Stimulated activated CD8-positive, alpha-beta memory T cell treated with anti-CD3 and anti-CD28 coated beads, Interleukin-7, amount 100 ng/mL, for 1 hour (primary cell): ENCODE measurements at places on chromosomes 3 and 15.

DNA sequence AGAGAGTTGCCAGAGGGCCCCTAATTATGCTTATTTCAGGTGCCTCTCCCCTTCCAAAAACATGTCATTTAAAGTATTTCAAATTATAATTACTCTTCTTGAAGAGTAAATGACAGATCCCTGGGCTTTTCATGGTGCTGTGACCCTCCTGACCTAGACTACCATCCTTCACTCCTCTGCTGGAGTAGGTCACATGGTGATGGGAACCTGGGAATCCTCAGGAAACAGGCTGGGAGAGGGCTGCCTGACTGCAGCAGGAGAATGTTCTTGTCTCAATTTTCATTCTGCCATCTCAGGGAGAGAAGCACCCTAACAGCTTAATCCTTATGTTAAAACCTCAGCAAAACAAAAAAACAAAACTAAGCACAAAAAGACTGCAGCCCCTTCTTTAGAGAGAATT lies 24.6 kb downstream of the PGBD4 start:
- no peak for DNase-seq

GRCh38 chr3:120203016-120203415 lies 82.0 kb downstream of the GPR156 start:
- DNase-seq = no peak

- no peak for DNase-seq
These were observed 287.3 kb downstream of the UBE2E2 start for GRCh38 chr3:23490459-23490858.

- DNase-seq = no peak
These were observed 5.5 kb downstream of the FGF7 start for GRCh38 chr15:49428409-49429095.

DNA sequence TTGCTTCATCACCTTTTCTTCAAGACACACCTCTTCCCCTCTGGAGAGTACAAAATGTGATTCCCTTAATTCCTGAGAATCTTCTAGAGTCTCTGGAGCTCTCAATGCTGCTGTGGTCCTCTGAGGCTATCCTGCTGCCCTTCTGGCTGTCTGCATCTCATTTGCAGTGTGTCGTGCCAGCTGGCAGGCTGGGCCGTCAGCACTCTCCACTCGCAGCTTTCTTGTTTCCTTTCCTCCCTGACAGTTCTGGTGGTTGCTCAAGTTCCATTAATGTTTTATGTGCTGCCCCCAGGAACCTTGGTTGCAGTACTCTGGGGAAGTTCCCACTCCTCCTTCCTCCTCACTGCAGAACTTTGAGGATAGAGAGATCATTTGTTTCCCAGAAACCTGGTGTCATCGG lies 210.8 kb upstream of the ROPN1 start:
- no peak for DNase-seq

GRCh38 chr3:109927726-109928125 lies 590.4 kb upstream of the DPPA4 start:
- DNase-seq = no peak

- no peak for DNase-seq
These were observed 32.3 kb downstream of the PSTPIP1 start for GRCh38 chr15:77027111-77027696.

DNA sequence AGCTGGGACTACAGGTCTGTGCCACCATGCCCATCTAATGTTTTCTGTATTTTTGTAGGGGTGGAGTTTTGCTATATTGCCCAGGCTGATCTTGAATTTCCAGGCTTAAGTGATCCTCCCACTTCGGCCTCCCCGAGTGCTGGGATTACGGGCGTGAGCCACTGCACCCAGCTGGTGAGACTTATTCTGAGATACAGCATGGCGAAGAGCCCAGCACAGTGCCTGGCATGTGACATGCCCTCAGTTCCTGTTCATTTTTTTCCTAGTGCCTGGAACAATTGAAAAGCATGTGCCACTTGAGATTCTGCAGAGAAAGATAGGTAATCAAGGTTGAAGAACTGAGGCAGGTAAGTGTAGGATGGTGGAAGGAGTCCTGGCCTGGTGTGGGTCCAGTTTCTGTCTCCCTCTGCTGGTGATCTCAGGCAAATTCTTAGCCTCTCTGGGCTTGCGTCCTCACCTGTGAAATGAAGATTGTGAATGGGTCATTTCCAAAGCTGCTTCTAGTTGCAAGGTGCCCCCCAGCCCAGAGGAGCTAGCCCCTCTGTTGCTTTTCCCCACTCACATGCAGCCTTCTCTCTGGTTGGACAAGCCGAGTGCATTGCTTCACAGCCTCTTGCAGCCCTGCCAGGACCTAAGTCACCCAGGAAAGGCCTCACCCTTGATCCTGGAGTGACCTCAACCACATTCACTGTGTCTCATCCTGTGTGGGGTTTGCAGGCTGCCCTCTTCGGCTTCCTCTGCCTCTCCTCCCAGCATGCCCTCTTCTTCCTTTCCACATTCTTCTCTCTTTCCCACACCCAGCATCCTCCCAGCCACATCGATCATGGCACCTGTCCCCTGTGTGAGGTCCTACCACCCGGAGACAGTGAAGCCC lies 4.3 kb upstream of the RHCG start:
- no peak for DNase-seq

DNA sequence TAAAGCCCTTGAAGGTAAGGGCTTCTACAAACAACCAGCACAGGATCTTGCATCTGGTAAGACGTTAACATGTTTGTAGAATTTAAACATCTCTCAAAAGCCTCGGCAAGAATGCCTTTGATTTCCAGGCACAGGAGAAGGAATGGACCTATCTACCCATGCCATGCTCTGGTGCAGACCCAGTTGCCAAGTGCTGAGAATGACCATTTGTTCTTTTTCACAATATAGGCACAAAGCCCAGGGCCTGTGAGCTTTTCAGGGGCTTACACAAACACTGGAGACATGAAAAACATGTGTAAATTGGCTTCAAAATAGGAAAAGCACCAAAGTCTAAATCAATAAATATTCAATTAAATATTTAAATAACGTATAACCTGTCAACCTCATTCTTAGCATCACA lies 266.9 kb upstream of the TTC14 start:
- no peak for DNase-seq

DNA sequence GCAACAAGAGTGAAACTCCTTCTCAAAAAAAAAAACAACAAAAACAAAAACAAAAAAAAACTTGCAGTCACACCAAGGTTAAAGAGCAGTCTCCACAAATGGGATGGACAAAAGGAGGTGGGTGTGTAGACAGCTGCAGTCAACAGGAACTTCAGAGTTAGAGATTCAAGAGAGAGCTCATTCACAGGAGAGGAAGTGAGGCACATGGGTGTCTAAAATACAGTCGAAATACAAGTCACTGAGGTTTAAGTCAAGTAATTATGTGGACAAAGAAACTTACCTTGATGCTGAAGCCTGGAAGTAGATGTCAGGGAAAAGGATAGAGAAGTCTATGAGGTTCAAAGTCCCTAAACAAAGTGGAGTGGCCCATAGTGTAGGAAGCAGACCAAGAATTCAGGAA lies 14.8 kb downstream of the MRPS11 start:
- no peak for DNase-seq

DNA sequence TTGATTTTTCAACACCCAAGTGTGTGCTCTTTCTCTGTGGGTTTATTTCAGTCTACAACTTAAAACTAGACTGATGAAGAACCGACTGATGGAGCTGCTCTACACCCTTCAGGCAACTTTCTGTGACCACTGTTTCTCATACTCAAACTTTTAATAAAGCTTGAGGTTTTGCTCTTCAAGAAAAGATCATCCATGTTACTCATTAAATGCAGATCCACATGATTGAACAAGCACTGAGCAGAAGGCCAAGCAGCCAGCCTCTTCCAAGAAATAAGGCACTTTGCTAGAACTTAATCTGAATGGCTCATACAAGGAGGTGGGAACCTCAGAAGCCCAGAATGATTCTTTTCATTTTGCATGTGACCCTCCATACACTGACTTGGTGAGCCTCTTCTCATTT lies 8.7 kb downstream of the SLC27A2 start:
- DNase-seq = no peak

DNA sequence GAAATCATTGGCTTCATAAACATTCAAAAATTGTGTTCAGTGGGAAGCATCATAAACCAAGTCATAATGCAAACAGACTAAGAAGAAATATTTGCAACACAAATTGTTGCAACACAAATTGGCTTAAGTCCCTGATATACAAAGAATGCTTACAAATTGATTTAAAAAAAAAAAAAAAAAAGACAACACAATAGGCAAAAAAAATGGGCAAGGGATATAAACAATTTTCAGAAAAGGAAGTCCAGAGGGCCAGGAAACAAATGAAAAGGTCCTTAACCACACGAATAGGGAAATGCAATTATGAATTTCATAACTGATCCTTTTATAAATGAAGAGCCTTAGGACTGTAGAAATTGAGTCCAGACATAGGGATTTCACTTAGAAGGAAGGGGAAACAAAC lies 98.9 kb downstream of the LRRK1 start:
- DNase-seq = no peak

DNA sequence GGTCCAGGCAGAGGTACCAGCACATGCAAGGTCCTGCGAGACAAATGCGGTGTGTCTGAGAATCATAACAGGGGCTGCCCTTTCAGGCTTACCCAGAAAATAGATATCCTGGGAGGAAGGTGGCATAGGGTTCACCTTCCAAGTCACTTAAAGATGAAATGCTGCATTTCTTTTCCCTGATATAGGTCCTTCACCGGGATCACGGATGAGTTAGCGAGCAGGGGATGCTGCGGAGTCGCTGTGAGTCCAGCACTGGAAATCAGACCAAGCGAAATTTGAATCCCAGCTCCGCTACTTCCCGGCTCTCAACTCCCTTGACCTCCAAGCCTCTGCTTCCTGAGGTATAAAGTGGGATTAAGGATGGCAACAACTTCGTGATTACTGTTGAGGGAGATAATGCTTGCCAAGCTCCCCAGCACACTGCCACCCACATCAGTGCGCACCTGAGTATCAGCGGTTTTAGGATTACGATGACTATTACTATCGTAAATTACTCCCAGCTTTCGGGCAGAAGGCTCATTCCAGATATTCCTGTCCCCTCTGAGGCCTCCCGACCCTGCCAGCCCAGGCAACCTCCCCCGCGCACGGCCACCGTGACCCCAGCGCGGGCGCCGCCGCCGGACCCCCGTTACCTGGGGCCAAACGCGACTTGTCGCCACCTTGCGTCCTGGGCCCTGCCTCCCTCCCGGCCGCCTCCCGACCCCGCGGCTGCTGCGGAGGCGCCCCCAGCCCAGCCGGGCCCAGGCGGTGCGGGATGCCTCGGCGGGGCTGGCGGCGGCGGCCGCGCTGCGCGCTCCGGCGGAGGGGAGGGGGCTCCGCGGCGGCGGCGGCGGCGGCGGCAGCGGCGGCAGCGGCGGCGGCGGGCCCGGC lies 589 bp upstream of the GPR27 start:
- DNase-seq = no peak

DNA sequence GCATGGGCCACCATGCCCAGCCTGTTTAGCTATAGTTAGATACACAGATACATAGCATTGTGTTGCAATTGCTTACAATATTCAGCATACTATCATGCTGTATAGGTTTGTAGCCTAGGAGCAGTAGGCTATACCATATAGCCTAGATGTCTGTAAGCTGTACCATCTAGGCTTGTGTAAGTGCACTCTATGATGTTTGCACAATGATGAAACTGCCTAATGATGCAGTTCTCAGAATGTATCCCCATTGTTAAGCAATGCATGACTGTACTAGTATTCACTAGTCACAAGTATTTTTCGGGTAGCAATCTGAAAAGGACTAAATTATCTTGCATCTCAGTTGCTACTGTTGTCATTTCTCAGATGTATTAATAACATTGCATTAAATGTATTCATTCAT lies 16.0 kb downstream of the PIGB start:
- no peak for DNase-seq

- DNase-seq = no peak
These were observed 25.6 kb upstream of the MUSTN1 start for GRCh38 chr3:52860424-52860768.
